Stimulated activated naive CD4-positive, alpha-beta T cell treated with Interleukin-2 at 50 U/mL for 16 hours (primary cell): ENCODE measurements at places on chromosomes 6 and 20.

DNA sequence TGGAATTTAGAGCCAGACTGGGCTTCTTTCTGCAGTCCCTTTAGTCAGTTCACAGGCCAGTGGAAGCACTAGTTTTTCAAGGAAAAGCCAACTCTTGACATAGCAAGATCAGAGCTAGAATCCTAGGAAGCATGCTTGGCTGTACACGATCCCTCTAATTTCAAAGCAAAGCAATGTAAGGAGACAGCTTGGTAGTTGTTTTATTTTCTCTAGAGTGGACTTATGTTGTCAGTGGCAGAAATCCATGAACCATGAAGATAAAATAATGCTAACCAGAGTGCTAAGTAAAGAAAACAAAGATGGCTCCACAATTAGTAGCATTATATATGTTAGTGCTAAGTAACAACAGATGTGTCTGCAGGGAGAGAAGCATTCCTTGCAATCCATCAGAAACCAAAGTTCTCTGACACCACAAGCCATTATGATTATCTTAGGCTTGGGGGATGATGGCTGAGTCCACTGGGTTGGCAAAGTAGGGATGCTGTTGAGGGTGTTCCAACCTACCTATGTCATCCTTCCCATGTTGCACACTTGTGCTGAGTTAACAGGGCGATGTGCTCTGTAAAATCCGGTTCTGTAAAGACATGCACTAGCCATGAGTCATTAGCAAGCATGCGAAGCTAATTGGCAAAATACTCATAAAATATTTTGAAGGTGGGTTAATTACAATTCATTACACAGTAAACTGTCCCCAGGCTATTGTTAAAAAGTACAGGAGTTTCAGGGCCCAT lies 115.2 kb downstream of the BMP2 start:
- no peak for DNase-seq

- DNase-seq = peak; percentile 42
Observed at GRCh38 chr20:46010491-46011391, 2.0 kb downstream of the MMP9 start.

- no peak for DNase-seq
Observed at GRCh38 chr6:87925373-87926060, 122.1 kb upstream of the SPACA1 start.

DNA sequence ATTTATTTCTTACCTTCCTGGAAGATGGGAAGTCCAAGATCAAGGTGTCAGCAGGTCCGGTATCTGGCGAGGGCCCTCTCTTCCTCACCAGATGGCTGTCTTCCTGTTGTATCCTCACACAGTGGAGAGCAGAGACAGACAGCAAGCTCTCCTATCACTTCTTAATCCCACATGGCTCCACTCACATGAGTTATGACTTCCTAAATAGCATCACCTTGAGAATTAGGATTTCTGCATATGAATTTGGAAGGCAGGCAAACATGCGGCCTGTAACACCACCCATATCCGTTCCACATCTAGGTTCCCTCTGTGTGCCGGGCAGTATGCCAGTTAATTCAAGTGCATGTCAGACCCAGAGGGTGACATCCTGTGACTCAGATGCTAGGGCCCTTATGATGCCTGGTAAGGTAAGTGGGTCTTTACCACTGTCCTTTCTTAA lies 2.1 kb downstream of the RAET1E start:
- peak; percentile 38 for DNase-seq

GRCh38 chr6:158184608-158185007 lies 16.5 kb downstream of the GTF2H5 start:
- no peak for DNase-seq

DNA sequence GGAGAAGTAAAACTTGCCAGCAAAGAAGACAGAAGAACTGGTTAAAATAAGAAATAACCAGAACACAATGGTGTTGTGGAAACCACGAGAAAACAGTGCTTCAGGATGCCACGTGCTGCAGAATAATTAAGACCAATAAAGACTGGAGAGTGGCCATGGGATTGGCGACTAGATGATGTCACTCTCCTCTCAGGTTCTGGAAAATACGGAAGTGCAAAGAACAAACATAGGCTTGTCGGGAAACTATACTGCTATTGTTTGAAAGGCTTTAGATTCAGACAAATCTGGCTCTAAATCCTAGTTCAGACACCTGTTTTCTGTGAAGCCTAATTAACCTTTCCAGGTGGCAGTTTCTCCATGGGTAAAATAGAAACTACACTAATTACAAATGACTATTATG lies 138.4 kb upstream of the STXBP5 start:
- DNase-seq = no peak

DNA sequence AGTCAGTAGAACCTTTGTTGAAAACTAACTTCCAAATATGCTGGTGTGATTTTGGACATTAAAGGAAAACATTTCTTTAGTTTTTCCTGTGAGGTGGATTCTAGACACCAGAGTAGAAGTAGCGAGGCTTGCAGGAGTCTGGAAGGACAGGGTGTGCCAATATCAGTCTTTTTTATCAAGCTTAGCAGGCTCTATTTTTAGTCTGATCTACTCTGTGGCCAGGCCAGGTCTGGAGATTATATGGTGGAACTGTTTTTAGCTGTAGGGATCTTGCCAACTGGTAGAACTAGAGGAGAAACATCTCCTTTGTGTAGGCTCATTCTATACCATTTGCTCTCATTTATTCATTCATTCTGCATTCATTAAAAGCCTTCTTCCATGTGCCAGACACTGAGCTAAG lies 42.7 kb downstream of the LRP11 start:
- no peak for DNase-seq

- no peak for DNase-seq
Observed at GRCh38 chr6:27608916-27609883, 136.3 kb upstream of the ZNF184 start.

GRCh38 chr6:113433335-113433991 lies 423.7 kb upstream of the MARCKS start:
- DNase-seq = no peak

DNA sequence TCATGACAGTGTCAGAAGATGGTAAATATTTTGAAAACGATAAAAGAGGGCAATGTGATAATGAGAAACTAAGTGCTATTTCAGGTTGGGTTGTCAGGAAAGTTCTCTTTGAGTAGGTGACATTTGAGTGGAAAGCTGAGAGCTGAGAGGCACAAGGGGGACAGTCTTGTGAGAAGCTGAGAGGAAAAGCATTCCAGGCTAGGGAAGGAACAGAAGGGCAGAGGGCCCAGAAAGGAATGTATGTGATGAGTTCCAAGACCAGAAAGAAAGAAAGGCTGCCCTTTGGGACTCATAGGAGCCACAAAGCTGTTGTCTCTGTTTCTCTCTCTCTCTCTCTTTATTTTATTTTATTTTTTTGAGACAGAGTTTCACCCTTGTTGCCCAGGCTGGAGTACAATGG lies 7.6 kb upstream of the RNF182 start:
- no peak for DNase-seq

DNA sequence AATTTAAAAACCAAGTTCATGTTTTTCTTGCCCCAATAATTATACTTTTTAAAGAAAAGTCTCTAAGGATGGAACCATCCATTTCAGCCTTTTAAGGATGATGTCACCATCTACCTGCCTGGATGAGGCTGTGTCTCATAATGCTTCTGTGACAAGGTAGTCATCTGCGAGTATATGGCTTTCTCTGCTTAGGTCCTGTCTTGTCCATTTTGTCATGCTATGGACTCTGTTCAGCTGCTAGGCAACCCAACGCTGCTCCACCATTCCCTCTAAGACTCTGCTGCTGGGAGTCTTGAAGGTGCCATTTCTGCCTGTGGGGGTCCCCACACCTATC lies 459.8 kb upstream of the RUNX2 start:
- no peak for DNase-seq

DNA sequence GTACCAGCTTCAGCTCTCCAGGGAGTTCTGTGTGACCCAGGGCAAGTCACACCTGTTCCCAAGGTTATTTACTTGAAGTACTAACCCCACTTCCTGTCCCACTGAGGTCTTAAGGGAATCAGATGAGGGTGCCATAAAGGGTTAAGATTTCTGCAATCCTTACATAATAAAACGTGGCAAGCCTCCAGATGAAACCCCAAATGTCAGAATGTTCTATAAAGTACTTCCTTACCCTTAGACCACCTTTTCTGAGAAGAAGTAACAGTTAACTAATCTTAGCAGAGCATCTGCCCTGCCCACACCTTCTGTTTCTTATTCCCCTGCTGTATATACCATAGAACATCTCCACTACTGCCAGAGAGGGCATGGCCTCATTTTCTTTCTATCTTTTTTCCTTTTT lies 6.0 kb upstream of the AVP start:
- no peak for DNase-seq

GRCh38 chr20:10730629-10731183 lies 56.9 kb upstream of the JAG1 start:
- DNase-seq = no peak

GRCh38 chr6:2990248-2990931 lies 9.3 kb upstream of the NQO2 start:
- DNase-seq = no peak

DNA sequence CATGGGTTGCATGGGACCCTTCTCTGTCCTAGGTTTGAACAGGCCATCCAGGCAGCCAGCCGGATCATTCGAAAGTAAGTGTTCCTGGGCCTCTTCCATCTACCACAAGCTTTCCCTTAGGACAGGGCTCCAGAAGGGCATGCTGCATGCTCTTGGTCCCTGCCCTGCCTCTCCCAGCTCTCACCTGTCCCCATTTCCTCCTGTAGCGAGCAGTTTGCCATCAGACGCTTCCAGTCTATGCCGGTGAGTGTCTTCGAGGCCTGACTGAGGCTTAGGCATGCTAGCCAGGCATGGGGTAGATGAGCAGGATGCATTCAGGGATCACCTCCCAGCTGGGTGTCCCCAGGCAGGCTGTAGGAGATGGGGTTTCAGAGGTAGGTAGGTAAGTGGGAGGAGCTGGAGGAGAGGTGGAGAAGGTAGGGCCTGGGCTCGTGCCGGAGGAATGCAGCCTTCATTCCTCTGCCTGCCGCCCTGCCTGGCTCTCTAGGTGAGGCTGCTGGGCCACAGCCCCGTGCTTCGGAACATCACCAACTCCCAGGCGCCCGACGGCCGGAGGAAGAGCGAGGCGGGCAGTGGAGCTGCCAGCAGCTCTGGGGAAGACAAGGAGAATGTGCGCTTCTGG lies 4.3 kb downstream of the CDC25B start:
- no peak for DNase-seq

- DNase-seq = no peak
Observed at GRCh38 chr6:138205437-138206094, 12.7 kb downstream of the PBOV1 start.

DNA sequence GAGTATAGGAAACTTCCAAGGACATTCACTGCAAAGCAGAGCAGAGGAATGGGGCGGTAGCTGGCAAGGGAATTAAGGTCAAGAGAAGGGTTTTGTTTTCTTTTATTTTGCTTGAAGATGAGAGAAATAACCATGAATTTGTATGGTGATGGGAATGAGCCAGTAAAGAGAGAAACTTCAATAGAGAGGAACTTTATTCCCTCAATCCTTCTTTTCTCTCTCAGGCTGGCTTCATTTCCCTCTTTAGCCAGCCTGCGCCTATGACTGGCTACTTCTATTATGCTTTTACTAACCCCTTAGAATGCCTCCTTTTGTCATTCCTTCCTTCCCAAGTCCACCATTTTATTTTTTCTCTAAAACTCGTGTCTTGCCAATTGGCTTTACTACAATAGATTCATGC lies 101.4 kb upstream of the CEP85L start:
- DNase-seq = no peak

- no peak for DNase-seq
Observed at GRCh38 chr6:20998748-20999448, 464.6 kb downstream of the CDKAL1 start.

- no peak for DNase-seq
Observed at GRCh38 chr6:14767226-14767625, 478.6 kb upstream of the JARID2 start.

DNA sequence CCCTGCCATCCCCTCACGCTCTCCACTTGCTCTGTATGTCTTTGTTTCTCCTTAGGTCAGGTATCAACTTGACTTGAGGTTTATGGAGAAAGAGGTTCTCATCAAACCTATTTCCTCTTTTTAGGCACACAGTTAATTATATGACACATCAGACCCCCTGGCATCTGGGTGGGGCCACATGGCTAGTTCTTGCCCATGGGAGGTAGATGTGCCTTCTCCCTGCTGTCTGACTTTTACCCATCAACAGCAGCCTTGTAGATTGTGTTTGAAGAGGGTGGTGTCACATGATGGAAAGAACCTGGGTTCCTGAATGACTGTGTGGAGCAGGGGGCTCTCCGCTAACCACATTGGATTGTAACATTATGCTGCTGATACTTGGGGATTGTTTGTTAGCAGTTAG lies 7.2 kb upstream of the UQCC2 start:
- no peak for DNase-seq

DNA sequence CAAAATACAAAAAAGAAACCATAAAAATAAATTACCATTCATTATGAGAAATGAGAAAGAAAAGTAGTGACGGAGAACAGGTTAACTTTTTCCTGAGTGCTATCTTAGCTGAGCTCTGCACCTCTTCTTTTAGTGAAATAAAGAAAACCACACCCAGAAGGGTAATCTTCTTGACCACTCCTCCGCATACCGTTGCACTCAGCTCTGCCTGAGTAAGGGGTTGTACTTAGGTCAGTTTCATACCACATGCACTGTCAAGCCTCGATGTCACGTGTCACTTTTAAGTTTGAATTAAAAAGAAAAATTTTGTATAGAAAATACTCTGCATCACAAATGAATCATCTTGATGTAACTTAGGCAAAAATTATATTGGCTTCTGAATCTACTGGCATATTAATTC lies 2.8 kb downstream of the EZR start:
- DNase-seq = peak; percentile 18

DNA sequence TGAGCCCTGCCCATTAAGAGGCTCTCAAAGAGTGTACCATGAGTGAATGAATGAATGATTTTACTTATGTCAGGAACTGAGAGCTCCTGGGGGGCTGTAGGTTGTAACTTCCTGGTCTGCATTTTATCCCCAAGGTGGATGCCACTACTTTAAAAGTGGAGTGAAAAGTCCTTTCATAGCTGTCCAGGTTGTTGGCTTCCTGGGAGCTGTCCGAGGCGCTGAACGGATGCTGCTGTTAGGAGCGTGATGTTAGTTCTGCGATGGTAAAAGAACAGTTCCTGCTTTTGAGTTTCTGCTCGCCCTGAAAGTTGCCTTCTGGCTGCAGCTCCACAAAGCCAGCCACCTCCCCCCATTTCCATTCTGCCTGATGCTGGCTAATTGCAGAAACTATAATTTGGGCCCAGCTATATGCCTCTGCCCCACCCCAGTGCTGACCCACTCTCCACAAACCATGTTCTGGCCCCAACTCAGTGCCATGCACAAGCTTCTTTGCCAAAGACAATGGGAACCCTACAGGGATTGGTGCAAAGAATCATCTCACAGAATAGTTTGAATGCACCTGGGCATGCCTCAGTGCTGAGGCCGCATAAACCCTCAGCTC lies 330.9 kb upstream of the CDH4 start:
- DNase-seq = peak; percentile 5

DNA sequence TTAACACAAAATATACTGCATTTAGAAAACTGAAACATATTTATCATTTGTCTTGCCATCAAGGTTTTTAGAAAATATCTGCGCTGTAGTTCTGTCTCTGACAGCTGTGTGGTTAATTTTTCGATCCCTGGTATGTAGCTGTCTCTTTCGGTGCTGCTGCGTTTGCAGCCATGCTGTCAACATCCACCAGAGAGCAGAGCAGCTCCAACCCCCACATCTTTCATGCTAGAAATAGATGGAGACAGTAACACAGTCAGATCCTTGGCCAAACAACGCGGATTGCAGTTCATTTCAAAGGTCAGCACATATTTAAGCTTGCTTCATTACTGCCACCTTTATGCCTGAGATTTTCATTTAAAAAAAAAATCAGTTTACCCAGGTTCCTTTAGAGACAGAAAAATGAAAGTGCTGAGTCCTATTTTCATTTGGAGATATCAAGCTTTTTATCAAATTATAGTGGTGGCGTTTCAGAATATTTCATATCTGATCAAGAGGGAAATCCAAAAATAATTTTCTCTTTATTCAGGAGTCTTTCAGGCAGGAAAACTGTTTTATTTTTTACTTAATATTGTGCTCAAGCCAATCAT lies 157.7 kb upstream of the MMS22L start:
- DNase-seq = no peak
